ENCODE measurements at places on chromosomes 16 and 17.

DNA sequence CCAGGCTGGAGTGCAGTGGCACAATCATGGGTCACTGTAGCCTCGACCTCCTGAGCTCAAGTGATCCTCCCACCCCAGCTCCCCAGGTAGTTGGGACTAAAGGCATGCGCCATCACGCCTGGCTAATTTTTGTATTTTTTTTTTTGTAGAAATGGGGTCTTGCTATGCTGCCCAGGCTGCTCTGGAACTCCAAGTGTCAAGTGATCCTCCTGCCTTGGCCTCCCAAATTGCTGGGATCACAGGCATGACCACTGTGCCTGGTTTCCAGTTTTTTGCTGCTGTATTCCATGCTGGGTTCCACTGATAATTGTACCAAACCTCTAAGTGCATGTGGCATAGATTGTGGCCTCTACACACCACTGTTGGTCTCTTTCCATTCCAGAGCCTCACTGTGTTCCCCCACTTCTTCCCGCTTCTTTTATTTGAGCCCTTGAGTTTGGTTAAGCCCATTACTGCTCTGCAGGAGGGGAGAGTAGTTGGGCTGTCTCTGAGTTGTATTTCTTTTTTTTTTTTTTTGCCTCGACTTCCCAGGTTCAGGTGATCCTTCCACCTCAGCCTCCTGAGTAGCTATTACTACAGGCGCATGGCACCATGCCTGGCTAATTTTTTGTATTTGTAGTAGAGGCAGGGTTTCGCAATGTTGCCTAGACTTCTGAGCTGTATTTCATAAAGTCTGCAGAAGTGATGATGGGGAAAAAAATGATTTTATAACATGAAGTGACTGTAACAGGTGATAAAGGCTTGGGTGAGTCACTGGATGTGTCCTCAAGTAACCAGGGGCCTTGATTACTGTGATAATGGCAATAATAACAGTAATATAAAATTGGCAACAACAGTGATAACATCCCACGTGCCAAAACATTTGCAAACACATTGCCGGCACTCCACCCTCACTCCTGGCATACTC, 30.0 kb downstream of the EEF2K start:
- DNase-seq = no peak

- DNase-seq = no peak
Measured at GRCh38 chr17:81914103-81914850, 3.1 kb upstream of the PCYT2 start.

DNA sequence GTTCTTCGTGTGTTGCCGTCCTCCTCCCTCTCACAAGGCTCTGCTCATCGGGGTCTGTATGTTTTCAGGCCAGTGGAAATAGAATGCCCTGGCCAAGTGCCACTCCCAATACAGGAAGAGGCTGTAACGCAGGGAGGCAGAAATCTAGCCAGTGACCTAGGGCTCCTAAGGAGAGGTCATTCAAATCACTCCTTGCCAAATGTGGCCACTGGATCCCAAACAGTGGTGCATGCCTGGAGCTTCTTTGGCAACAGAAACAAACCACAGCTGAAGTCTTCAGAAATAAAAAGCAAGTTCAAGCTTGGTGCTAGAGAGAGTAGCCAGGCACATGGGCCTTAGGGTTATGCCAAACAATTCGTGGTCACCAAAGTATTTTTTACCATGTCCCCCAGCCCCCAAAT, 66.1 kb downstream of the SMG6 start:
- DNase-seq = no peak

- DNase-seq = no peak
Measured at GRCh38 chr17:31724619-31725018, 134.4 kb downstream of the COPRS start.

DNA sequence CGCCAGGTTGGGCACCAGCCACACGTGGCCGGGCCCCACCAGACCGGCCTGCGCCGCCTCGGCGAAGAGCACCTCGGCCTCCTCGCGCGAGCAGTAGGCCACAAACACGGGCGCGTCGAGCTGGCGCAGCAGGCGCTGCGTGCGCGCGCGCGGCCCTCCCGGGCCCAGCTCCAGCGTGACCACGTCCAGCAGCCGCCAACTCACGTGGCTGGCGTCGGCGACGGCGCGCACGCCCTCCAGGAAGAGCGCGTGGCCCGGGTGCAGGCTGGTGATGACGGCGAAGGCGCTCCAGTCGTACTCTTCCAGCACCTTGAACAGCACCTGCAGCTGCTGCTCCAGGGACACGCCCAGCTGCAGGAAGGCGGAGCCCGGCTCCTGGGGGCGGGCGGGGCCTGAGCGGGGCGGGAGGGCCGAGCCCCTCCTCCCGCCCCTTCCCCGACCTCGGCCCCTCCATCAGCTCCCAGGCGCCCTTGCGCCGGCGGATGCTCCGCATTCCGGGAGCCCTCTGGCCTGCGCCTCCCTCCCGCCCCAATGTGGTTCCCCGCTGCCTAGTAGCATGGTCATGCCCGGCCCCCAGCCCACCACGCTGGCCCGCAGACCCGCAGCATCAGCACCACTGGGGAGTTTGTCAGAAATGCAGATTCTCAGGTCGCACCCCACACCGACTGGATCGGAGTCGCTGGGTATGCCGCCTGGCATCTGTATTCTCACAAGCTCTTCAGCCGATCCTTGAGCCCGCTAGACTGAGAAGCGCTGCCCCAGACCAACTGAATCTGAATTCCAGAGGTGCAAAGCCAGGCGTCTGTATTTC, 7.2 kb downstream of the GRIN2C start:
- peak; percentile 38 for DNase-seq

DNA sequence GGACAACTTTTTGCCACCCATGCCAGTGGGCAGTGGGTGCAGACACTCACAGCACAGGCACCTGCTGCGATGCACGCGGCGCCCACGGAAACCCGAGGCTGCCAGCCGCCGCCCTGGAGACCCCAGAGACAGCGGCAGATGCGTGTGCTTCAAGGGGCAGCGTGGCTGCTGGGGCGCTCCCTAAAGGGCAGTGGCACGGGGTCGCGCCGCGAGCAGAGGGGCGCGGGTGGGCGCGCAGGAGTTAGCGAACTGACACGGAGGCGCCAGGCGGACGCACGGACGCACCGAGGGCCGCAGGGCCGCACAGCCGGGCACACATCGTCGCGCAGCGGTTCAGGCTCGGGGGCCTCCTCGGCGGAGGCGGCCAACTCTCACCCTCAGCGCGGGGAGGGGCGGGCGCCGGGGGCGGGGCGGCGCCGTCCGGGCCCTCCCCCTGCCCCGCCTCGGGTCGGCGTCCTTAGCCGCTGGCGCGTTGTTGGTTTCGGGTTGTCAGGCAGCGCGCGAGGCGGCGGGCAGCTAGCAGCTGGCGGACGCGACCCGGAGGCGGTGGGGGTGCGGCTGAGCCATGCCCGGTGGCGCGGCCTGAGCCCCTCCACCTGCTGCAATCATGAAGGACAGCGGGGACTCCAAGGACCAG, at the start of gene KIF19:
Gene KIF19 (plus strand): TSS at position 484 of the 637 bp plus-strand sequence. CDS start 124 bp downstream, at position 608.
- DNase-seq = peak; percentile 37

DNA sequence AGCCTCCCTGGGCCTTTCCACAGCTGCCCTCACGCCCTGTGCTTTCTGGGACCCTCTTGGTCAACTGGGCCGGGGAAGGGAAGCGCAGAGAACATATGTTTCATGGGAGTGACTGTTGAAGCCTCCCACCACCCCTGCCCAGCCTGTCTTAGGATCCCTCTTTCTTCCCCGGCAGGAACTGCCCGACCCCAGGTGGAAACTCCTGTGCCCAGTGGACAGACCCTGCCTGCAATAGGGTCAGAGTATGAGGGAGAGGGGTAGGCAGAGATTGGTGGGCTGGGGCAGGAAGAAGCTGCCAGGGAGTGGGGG, 10.5 kb downstream of the HEXIM2 start:
- no peak for DNase-seq

DNA sequence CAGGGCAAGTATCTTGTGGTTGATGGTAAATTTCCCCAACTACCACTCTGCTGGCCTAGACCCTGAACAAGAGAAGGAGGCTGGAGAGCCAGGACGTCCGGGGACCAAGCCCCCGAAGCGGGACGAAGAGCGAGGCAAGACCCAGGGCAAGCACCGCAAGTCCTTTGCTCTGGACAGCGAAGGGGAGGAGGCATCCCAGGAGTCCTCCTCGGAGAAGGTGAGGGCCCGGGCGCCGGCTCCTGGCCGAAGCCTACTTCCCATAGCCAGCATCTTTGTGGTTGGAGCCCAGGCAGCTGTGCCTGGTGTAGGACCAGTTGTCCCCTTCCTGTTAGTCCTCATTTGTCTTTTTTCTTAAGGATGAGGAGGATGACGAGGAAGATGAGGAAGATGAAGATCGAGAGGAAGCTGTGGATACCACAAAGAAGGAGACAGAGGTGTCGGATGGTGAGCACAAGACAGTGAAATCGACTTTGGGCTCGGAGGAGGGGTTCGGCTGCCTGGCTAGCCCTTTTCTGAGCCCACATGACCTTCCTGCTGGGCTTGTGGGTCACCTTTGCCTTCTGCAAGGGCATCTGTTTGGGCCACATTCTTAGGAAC, 11.8 kb downstream of the SETD1A start:
- DNase-seq = no peak

GRCh38 chr16:82016964-82017363, 5.7 kb upstream of the SDR42E1 start:
- DNase-seq = no peak

DNA sequence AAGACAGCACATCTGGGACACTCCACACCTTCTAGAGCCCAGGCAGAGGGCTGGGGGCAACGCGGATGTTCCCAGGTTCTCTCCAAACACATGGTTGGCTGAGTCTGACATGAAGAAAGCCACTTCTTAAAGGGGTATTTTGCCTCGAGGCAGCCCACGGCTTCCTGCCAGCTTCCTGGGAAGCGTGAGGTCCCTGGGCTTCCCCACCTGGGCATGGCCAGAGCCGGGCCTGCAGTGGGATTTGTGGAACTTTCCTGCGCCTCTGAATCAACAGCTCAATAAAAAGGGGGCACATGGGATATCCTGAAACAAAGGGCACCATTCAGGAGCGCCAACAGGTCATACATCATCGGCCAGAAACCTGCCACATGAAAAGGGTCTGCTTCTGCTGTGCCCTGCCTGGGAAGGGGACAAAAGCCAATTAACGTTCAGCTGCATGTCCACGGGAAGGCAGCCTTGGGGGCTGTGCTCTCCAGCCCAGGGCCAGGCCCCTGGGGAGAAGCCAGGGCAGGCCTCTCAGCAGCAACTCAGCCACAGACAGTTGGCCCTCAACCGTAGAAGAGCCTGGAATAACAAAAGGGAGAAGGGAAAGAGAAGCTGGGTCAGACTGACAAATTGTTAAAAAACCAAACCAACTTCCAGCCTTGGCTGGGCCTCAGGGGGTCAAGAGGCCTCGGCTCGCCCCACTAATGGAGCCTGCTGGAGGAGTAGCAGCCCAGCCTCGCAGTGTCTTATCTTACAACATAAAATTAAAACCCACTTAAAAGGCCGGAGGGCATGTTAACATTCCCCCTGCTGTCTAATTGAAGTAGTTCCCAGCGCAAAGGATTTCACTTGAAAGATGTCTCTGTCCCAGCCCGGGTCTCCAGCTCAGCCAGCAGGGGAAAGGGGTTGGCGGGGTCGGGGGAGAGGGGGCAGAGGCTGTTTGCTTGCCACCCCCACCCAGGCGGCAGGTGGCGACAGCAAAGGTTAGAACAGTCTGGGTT, 34.2 kb downstream of the TBX4 start:
- DNase-seq = no peak

GRCh38 chr16:80265624-80266306, 275.0 kb upstream of the DYNLRB2 start:
- DNase-seq = no peak

DNA sequence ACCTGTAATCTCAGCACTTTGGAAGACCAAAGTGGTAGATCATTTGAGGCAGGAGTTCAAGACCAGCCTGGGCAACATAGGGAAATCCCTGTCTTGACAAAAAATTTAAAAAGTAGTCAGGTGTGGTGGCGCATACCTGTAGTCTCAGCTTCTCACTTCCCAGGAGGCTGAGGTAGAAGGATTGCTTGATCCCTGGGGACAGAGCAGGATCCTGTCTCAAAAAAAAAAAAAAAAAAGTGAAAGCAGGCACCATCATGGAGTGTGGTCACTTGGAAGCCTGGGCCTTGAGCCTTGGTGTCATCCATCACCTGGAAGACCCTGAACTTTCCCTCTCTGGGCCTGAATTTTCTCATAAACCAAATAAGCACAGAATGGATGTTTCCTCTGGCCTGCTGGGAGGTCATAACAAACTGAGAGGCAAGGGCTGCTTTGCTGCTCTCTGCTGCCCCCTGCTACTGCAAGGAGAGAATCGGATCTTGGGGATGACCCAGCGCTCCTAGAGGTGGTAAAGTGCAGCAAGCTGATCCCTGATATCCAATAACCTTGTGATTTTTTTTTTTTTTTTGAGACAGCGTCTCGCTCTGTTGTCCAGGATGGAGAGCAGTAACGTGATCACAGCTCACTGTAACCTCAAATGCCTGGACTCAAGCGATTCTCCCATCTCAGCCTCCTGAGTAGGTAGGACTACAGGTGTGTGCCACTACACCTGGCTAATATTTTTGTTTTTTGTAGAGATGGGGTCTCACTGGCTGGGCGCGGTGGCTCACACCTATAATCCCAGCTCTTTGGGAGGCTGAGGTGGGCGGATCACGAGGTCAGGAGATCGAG, 75.9 kb upstream of the RNU2-1 start:
- DNase-seq = no peak

GRCh38 chr16:50209546-50210265, 56.6 kb downstream of the TENT4B start:
- DNase-seq = no peak

DNA sequence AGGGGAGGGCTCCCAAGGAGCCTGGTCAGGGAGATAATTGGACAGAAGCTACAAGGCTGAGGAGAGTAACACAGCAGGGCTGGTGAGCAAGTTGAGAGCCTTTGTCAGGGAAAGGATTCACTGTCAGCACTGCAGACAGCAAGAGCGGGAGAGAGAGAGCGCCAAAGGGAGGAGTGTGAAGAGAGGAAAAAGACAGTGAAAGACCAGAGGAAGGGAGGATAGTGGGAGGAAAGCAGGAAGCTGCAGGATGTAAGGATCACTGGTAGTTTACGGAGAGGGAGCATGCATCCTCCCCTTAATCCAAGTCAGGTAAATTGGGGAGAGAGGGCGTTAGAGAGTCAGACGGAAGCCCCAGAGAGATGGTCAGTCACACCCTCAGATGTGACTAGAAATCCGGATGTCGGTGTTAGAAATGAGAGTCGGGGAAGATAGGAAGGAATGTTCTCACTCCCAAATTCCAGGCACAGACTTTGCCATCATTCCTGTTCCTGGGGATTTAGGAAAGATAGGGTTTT, 13.8 kb upstream of the SPOP start:
- no peak for DNase-seq
